ENCODE measurements at places on chromosomes 6 and 20.

DNA sequence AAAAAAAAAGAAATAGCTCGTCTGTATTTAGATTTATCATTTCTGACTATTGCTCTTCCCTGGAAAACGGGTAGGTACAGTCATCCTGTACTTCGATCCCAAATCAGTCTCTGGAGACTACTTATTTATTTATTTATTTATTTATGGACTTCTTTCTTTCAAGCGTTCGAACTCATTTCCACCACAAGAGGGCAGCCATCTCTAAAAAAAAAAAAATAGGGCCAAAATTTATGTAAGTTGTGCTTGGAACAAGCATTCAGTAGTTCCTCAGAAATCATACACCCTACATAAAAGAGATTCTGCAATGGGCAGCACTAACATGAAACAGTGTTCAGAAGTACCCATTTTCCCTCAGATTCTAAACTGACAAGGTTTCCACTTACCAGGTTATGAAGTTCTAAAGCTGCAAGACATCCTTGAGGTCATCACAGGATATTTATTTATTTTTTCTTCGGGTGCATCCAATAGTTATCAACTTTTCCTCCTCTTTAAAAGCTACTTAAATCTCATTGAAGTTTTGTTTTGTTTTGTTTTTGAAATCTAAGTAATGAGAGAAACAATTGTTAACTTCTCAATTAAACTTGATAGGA is 1.9 kb upstream of the BMP2 start:
- no peak for DNase-seq

DNA sequence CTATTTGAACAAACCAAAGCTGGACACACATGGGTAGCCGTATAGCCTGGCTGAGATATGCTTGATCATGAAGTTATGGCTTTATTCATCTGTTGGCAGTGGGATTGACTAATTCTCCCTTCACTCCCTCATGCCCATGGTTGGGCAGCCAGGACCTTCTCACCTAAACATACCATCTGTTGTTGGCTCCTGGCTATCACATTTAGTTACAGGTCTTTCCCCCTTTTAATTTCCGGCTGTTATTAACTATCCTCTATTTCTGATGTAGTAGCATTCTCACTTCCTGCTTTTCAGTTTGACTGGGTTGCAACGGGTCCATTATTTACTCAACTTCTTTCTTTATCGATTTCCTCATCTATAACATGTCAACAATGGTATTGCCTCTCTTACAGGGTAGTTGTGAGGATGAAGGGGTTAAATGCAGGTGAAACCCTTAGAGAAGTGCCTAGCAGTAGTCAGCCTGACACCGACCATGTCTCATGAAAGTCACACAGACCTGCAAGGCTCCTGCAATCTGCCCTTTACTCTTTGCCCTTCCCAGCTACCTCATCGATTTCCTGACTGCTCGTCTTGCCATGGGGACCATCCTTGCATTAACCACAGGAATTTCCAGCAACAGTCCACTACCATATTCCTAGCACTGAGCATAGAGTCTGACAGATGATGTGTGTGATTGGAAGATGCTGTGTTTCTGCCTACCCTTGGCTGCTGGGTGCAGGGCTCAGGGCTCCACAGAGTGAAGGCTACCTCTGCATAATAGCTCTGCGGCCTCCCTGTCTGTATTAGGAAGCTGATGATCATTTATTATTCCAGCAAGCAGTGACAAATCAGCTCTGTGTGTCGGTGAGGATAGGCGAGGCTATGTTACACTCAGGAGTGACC is 42.2 kb downstream of the PPP1R14C start:
- no peak for DNase-seq

- no peak for DNase-seq
These were observed 32.0 kb downstream of the POM121L2 start for GRCh38 chr6:27280064-27280539.

- DNase-seq = no peak
These were observed 86.8 kb downstream of the PLCB1 start for GRCh38 chr20:8218861-8219260.

- no peak for DNase-seq
These were observed 6.6 kb downstream of the FILIP1 start for GRCh38 chr6:75486850-75487518.

GRCh38 chr6:153170511-153170910 is 39.4 kb upstream of the RGS17 start:
- DNase-seq = no peak

- DNase-seq = no peak
These were observed 60.0 kb downstream of the OR2J2 start for GRCh38 chr6:29230666-29231065.

GRCh38 chr6:166627875-166628801 is 1.1 kb upstream of the RPS6KA2 start:
- DNase-seq = peak; percentile 52

- no peak for DNase-seq
These were observed 27.4 kb downstream of the GHRH start for GRCh38 chr20:37234254-37234581.

DNA sequence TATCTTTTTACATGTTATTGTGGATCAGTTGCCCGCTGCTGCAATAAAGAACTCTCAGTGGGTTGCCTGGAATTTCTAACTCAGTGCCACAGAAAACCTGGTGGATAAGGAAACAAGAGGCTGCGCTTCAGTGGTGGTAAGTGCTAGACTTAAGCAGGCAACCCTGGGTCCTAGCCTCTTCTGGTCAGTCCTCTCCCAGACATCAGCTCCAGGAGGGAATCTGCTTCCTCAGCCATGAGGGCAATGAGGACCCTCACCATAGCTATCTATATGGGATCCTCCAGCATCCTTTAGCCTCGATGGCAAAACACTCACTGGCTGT is 490.7 kb upstream of the SULF2 start:
- no peak for DNase-seq

- DNase-seq = no peak
These were observed 125.8 kb downstream of the MYB start for GRCh38 chr6:135306740-135307420.

- no peak for DNase-seq
These were observed 1.2 kb upstream of the RBM38 start for GRCh38 chr20:57389695-57390603.

GRCh38 chr6:79084693-79085092 is 6.6 kb upstream of the PHIP start:
- no peak for DNase-seq

- no peak for DNase-seq
These were observed 6.2 kb downstream of the LATS1 start for GRCh38 chr6:149711711-149712110.

DNA sequence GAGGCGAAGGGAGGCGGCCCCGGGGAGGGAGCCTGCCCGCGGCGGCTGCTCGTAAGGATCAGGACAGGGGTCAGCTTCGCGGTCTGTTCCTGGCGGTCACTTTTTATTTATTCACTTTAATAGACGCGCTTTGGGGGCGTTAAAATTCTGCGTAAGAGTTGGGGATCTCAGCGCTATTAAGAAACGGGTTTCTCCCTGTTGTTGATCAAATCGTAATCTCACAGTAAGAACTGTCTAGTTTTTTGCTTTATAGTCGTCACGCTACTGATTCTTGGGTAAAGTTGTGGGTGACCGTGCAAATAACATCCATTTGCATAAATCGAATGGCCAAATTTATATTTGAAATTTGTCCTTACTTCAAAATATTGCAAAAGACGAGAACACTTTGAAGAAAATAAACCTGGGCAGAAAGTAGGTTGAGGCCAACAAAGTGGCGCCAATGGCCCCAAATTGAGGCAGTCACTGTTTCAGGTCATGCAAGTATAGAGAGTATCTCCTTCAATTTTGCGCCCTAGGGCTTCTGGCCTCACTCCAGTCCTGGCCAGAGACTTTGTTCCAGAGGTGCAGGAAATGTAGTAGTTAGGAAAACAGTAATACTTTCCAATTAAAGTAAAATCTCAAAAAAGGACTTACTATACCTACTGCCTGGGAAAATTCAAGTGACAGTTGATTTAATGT is 963 bp upstream of the RMND1 start:
- no peak for DNase-seq

DNA sequence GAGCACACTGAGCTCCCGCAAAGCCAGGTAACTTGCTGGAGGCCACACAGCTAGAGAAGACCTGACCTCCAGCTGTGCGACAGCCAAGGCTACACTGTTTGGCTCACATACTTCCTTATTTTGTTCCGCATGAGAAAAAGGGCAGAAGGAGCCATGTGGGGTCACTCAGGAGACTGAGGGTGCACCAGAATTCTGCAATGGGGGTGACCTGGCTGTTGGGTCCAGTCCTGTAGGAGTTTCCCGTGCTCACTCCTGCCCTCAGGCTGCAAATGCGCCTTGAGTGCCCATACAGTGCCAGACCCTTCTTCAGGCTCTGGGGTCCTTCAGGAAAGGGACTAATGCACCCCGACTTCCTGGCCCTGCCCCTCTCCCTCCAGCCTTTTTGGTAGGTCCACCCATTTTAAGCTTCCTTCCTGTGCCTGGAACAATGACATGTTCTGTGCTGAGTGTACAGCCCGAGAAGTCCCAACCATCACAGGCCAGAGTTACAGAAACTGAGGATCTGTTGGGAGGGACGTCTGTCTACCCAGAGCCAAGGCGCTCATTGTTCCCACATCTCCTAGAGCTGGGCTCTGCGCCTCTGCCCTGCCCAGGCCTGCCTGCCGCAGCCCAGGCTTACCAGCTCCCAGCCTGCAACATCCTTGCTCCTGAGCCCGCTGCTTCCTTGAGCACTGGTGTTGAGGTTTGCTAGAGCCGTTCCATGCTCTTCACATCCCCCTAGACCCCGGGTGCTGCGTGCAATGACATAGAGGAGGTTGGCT is 33.5 kb upstream of the CD93 start:
- DNase-seq = no peak

Data from GOT3 (cell line).